ENCODE measurements at places on chromosomes 3 and 15. TPM values are rescaled to one million over a fixed set of nuclear protein-coding genes. Genes with fewer than 3 reads are reported as not detected.

IL17RB gene
- total RNA-seq: 46.5 TPM

DISP2 gene
- total RNA-seq: 0.88 TPM

DNA sequence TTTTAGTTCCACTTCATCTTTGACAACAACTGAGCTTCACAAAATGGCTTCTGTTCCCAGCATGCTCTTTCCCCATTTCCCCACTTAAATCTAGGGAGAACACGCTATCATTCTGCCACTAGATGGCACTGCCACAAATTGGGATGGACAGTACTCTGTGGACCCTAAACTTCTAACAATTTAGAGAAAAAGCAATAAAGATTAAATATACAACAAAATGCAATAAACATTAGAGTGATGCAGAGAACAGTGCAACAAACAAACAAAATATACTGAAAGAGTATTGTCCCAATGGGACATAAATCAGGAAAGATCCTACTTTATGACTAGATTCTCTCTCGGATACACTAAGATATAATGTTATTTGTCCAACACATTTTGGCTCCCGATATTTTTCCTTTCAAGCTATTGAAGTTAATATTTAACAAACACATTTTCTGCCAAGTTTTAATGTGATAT, 169.7 kb upstream of the TMCO5A start:
- DNase-seq: no peak
- no peaks in the 10 kb centered on the region for H3K36me3 ChIP-seq
- H3K27me3 ChIP-seq: no peaks in the 10 kb centered on the region
- no peak overlapping the region for H3K27ac ChIP-seq
- no peaks in the 10 kb centered on the region for H3K4me1 ChIP-seq
- H3K4me3 ChIP-seq: no peak overlapping the region

GOLGA6A gene
- not detected for total RNA-seq

DNA sequence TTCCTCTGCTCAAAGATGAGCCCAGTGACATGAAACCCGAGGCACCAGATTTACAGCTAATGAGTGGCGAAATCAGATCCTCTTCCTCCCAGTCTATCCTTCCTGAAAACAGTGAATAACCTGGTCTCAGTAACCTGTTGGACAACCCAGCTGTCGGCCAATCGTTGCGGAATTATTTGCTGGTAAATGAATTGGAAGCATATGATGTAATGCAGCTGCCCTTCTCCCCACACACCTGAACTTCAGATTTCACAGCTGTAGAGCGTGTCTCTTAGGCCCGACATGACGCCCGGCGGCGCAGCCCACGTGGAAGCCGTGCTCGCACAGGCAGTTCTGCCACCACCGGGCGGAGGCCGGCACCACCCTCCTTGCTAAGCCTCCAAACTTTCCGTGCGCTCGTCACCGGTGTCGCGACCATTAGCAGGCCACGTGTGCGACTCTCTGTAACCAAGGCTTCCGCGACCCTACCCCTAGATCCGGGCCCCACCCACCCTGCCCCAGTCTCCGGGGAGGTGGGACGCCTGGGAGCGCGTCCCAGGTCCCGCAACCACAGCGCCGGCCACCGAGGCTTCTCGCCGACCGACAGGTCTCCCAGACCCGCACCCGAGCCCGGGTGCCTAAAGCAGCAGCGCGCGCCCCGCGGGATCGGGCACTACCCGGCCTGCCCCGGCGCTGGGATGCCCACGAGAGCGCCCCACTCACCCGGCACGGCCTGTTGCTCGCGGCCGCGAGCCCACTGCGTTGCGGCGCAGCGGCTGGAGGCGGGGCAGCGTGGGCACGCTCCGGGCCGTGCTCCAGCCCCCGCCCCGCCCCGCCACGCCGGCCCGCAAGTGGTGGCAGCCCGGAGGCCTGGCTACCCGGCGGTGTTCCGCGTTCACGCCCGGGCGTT, at the start of gene RIOX2:
Gene RIOX2, minus strand, starts transcription at position 753 of the 889 bp plus-strand sequence. CDS start 4,838 bp downstream, outside the sequence.
- peak; percentile 68 for DNase-seq
- H3K27ac ChIP-seq: peak within 1 kb of the TSS; percentile 93
- peak within 1 kb of the TSS; percentile 69 for H3K4me3 ChIP-seq
- no peaks in the 10 kb centered on the region for H3K36me3 ChIP-seq
- H3K4me1 ChIP-seq: peaks cover 2% of the 10 kb centered on the region
